Omental fat pad (tissue), 4 donors: ENCODE measurements at places on chromosomes 13 and 19.

- no peak for DNase-seq
These were observed 27.0 kb downstream of the DNM2 start for GRCh38 chr19:10744801-10745293.

GRCh38 chr19:16005925-16006324 is 57.1 kb downstream of the OR10H4 start:
- no peak for DNase-seq

DNA sequence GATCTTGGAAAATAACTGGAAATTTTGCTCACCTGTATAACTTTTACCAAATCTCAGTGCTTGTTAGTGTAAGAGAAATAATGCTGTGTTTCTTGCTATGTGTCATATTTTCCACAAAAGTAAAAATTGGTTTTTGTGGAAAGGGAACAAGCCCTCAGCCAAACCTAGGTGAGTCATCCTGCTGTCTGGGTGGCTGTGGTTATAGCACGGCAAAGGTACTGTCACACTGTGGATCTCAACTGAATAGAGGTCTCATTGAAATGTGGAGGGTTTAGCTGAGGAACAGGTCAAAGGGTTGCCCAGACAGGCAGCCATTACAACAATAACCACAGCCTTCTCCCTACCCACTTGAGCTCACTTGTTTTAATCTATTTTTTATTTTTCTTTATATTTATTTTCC is 338.8 kb upstream of the DACH1 start:
- DNase-seq = no peak

- no peak for DNase-seq
These were observed 123.4 kb downstream of the OLFM4 start for GRCh38 chr13:53152057-53152421.

GRCh38 chr19:13037161-13037560 is 41.9 kb downstream of the NFIX start:
- DNase-seq = no peak
